Glomerular endothelial cell (primary cell): ENCODE measurements at places on chromosomes 13 and 19.

DNA sequence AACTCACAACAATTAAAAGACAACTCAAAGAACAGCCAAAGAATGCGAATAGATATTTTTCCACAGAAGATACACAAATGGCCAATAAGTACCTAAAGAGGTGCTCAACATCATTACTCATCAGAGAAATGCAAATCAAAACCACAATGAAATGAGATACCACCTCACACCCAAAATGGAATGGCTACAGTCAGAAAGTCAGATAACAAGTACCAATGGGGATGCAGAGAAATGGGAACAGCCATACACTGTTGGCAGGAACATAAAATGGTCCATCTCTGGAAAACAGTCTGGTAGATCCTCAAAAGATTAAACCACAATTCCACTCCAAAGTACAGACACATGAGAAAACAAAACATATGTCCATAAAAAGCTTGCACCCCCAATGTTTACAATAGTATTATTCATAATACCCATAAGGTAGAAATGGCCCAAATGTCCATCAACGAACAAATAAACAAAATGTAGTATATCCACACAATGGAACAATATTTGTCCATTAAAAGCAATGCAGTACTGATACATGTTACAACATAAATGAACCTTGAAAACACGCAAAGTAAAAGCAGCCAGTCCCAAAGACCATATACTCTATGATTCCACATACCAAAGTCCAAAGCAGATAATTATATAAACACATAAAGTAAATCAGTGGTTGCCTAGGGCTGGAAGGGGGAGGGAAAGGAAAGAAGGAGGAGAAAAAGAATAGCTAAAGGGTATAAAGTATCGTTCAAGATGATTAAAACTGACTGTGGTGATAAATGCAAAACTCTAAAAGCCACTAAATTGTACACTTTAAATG is 19.6 kb downstream of the USP12 start:
- no peak for DNase-seq

- DNase-seq: no peak
These were observed 161.1 kb downstream of the SLC7A1 start for GRCh38 chr13:29434217-29434945.

- DNase-seq: peak; percentile 18
These were observed 83.2 kb upstream of the MCF2L start for GRCh38 chr13:112885782-112886268.

DNA sequence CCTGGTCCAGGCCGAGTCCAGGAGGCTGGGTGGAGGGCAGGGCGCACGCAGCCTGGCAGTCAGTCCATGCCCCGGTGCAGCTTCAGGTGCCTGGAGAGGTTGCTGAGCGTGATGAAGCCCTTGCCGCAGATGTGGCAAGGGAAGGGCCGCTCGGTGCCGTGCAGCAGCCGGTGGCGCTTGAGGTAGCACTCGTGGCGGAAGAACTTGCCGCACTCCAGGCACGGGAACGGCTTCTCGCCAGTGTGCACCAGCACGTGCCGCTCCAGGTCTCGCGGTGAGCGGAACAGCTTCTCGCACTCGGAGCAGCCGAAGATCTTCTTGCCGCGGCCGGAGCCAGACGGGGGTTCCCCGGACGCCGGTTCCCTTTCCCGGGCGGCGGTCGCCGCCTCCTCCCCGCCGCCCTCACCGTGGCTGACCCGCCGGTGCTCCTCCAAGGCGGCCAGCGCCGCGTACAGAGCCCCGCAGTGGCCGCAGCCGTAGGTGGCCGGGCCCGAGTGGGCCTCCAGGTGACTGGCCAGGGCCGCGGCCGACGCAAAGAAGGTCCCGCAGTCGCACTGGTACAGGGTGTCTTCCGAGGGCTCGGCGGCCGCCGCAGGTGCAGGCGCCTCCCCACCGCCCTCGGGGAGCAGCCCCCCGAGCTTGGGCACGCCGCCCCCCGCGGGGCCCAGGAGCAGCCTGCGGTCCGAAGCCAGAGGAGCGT is 6.8 kb downstream of the FIZ1 start:
- DNase-seq: no peak

- no peak for DNase-seq
These were observed at the start of gene LAIR1 for GRCh38 chr19:54364775-54365257. Gene LAIR1, minus strand, starts transcription at chr19:54364931. Its CDS starts 127 bp downstream, at chr19:54364804.

- no peak for DNase-seq
These were observed 744.8 kb downstream of the PCDH17 start for GRCh38 chr13:58376349-58376748.

DNA sequence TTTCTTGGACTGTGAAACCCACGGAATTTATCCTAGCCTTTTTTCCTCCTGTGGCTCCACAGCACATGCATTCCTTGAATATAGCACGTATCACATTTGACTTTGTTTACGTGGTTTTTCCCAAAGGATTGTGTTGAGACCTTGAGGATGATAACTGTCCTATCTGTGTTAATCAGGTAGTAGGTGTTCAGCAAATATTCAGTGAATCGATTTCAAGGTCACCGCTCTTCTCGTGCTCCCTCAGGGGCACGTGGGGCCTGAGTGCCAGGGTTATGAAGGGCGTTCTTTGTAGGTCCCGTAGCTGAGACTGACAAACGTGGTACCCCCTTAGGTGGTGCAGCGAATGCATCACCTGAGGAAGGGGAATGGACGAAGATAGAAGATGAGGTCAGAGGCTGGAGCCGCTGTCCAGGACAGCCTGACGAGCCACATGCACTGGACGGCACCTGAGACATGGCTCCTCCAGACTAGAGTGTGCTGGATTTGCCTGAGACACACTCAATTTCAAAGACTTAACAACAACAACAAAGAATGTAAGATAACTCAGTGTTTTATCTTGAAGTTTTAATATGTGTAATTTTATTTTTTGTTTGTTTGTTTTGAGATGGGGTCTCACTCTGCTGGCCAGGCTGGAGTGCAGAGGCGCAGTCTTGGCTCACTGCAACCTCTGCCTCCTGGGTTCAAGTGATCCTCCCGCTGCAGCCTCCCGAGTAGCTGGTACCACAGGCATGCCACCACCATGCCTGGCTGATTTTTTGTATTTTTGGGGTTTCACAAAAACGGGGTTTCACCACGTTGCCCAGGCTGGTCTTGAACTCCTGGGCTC is 131.2 kb upstream of the RNF113B start:
- no peak for DNase-seq

- DNase-seq: no peak
These were observed 1.8 kb upstream of the DIAPH3 start for GRCh38 chr13:60165391-60166099.

- no peak for DNase-seq
These were observed 2.7 kb downstream of the PNMA8C start for GRCh38 chr19:46426035-46426505.

DNA sequence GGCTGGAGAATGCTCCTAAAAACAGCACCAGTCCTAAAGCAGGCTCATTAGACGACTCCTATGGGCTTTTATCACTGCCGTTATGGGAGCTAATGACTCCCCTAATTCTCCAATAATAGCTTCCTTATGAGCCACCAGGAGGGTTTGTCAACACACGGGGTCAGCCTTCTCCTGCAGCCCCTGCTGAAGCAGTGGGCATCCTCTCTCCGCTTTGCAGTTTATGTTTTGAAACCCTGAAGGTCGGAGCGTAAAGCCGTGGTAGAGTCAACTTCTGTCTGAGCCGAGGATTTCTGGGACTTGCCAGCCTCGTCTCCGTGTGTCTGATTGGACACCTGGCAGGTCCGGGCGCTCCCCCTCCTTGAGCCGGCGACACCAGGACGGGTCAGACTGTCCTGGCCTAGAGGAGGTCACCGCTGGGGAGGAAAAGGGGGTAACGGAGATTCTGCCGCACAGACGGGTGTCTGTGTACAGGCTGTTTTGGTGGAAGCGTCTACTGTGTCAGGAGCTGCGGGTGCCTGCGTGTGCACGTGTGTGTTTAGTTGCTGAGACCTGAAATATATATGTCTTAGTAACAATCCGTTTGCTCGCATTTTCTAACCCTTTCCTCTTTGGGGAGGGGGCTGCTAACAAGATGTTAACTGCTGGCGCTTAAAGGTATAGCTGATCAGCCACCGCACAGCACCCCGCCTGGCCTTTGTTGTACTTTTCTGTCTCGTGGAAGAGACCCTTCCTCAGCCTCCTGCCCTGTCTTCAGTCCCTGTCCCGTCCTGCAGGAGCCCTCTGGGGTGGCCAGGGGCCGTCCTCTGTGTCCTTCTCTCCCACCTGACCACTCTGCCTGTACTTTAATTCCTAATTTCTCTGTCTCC is 1.9 kb downstream of the KDM4B start:
- DNase-seq: no peak

- no peak for DNase-seq
These were observed at the start of gene ZNF382 for GRCh38 chr19:36605101-36605876. Gene ZNF382, plus strand, starts transcription at chr19:36605313. Its CDS starts 4,602 bp downstream, at chr19:36609915.

GRCh38 chr13:73816702-73817101 is 317.5 kb downstream of the KLF12 start:
- DNase-seq: no peak

- DNase-seq: no peak
These were observed 53.6 kb downstream of the USPL1 start for GRCh38 chr13:30671271-30671815.

DNA sequence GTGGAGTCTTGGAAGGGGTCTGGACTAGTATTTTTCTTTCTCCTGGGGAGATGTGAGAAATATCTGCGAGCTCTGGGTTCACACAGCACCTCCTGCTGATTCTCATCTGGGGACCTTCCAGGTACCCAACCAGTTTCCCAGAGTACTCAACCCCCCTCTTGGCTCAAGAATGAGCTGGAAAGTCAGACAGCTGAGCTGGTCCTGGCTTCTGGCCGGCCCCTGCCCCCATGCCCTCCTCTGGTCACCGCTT is 2.2 kb upstream of the PDE4A start:
- no peak for DNase-seq

GRCh38 chr19:1540365-1540925 is 16.6 kb downstream of the PLK5 start:
- no peak for DNase-seq

DNA sequence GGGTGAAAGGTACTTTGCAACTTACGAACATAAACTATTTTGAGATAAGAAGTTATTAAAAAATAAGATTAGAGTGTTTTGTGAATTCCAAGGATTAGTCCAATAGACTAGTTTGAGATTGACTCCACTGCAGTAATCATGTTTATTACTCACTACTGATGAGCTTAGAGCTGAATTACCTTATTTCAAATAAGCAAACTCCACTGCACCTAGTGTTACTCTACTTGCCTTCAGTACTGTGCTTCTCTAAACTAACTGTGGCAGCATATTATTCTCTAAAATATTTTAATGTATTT is 111.7 kb downstream of the MIPEP start:
- DNase-seq: no peak

GRCh38 chr13:63161219-63161618 is 1745.6 kb upstream of the PCDH20 start:
- no peak for DNase-seq

- DNase-seq: no peak
These were observed 346.5 kb downstream of the ZNF536 start for GRCh38 chr19:30718707-30719106.

GRCh38 chr19:14015524-14016035 is 9.5 kb upstream of the RFX1 start:
- DNase-seq: no peak

DNA sequence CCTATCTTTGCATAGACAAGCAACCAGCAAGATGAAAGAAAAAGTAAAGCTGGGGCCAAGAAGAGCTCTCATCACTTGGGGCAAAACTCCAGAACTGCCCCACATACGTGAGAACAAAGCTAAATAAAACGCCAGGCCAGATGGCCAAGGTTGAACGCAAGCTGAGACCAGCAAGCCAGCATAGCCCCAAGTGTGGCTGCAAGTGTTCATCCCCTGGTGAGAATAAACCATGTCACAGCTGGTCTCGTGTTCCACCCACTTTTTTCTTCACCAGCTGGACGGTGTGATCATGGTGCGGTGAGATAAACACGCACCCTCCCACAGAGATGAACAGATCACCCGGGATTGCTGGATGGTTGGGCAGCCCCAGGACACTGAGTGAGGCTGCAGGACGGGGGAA is 109.6 kb upstream of the CACNA1A start:
- DNase-seq: no peak

- no peak for DNase-seq
These were observed 156.4 kb downstream of the UQCRFS1 start for GRCh38 chr19:29056535-29056934.

DNA sequence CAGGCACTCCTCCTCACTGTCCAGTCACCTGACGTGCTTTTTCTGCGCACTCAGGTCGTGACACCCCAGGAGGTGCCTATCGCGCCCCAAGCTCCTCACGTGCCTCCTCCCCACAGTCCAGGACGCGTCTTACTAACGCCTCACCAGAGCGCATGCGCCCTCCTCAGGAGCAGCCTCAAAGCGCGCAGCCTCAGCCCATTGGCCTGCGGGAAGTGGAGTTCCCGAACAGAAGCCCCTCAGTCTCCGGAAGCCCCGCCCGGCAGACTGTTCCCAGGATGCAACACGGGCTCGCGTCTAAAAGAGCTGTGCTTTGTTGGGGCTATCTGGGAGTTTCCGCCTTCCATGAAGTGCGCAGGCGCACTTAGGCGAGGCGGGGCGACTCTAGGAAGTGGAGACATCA is 8.3 kb upstream of the ZNF556 start:
- no peak for DNase-seq

GRCh38 chr13:31625115-31625514 is 114.2 kb upstream of the RXFP2 start:
- DNase-seq: no peak

GRCh38 chr13:28475916-28476725 is 18.8 kb downstream of the FLT1 start:
- peak; percentile 72 for DNase-seq

DNA sequence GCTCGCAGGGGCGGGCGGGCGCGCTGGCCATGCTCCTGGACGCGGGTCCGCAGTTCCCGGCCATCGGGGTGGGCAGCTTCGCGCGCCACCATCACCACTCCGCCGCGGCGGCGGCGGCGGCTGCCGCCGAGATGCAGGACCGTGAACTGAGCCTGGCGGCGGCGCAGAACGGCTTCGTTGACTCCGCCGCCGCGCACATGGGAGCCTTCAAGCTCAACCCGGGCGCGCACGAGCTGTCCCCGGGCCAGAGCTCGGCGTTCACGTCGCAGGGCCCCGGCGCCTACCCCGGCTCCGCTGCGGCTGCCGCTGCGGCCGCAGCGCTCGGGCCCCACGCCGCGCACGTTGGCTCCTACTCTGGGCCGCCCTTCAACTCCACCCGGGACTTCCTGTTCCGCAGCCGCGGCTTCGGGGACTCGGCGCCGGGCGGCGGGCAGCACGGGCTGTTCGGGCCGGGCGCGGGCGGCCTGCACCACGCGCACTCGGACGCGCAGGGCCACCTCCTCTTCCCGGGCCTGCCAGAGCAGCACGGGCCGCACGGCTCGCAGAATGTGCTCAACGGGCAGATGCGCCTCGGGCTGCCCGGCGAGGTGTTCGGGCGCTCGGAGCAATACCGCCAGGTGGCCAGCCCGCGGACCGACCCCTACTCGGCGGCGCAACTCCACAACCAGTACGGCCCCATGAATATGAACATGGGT is 599 bp downstream of the ZIC2 start:
- no peak for DNase-seq

- DNase-seq: no peak
These were observed 8.6 kb upstream of the NAPA start for GRCh38 chr19:47523473-47523872.

DNA sequence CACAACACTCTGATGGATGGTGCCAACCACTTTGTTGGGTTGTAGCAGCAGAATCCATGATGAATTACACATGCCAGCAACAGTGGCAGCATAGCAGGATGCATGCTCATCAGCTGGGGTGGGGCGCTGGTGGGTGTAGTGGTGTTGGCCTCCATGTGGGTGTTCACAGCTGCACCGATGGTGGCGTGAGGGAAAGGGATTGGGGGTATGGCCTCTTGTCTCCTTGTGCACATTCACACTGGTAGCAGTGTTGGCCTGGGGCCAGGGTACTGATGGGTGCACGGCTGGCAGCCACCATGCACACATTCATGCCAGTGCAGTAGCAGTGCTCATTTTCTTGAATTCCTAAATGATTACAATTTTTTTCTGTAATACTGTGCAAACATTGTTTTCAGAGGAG is 2748.8 kb upstream of the PCDH20 start:
- DNase-seq: no peak

GRCh38 chr13:98570929-98571372 is 6.0 kb downstream of the STK24 start:
- no peak for DNase-seq
